Activated T-helper 2 cell treated with anti-CD3 and anti-CD28 coated beads, Interferon-gamma antibody, Interleukin-2, Interleukin-4, amounts not matched to agents 10 μg/mL and 5 μg/mL and 100 μg/mL, durations not matched to agents 14 hours and 24 hours and 36 hours (primary cell): ENCODE measurements at places on chromosomes 6 and 20. TPM values are rescaled to one million over a fixed set of nuclear protein-coding genes. Genes with fewer than 3 reads are reported as not detected.

- DNase-seq = no peak
Measured at GRCh38 chr6:699319-699718, 6.4 kb upstream of the EXOC2 start.

The CEP85L gene
- total RNA-seq = 34.2 and 36.7 TPM in 2 replicates

GRCh38 chr20:61557621-61558020 lies 305.6 kb downstream of the CDH4 start:
- DNase-seq = no peak

DNA sequence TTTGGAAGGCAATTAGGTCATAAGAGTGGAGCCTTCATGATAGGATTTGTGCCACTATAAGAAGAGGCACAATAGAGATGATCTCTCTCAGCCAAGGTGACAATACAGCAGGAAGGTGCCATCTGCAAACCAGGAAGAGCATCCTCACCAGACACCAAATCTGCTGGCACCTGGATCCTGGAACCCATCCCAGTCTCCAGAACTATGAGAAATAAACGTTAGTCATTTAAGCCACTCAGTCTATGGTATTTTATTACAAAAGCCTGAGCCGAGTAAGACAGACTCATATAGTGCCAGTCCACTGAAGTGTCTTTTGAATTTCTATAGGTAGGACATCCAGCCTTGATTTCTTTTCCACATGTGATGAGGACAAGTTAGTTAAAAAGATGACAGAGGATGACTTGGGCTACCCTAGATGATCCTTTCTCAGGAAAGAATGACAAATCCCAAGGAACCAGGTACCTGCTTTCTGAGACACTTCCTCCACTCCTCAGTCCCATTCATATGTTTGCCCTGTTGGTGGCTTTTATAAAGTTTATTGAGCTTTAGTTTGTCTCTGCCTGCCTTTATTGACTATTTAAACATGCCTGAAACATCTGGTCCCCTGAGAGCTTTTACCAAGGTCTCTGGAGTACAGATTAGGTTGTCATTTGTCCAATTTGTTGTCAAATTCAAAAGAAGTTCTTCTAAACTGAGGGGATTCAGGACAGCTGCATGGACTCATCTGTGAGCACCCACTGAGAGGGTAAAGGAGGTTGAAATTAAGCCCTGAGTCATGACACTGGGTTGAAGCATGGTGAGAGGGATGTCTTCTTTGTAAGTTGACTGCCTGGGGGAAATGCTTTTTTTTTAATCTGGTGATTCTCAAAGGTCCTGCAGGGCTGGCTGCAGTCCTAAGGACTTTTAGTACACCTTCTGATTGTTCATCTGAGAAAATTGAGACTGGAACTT lies 165.0 kb upstream of the PLCB4 start:
- DNase-seq = no peak

The EFCAB8 gene
- 0.37 and 0.52 TPM in 2 replicates for total RNA-seq

DNA sequence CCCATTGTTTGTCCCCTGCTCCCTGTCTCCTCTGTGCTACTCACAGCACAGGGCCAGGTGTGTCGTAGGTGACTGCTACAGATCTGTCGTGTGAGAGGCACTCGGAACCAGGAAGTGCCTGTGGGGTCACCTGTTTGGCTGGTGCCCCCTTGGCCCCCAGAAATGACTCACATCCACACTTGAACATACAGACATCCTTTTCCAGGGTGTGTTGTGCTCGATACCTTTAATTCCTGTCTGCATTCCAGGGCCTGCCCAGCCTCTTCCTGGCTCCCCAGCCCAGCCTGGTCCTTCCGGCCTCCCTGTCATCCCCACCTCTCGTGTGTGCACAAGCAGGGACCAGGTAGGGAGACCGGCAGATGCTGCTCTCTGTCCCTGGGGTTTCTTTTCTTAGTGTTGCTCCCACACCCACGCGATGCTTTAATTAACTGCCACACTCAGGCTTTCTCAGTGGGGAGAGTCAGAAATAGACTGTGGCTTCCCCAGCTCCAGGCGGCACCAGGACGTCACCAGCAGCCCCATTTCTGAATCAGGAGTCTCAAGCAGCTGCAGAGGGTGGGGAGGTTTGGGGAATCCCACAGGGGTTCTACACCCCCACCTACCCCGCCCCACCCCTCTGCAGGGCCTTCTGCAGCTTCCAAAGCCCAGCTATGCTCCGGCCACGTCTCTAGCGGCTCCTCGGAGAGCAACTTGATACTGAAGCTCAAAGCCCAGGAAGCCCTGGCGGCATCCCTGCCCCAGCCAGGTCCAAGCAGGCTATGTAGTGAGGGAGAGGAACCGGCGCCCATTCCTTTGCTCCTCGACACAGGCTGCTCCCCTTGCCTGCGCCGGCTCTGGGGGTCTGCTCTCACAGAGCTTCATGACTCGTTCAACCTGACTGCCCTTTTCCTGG lies 102.2 kb downstream of the SYCP2 start:
- no peak for DNase-seq
